Hematopoietic multipotent progenitor cell treated with erythropoietin and hydrocortisone succinate and interleukin-3 and kit ligand, for 17 days (in vitro differentiated cells): ENCODE measurements at places on chromosomes 12 and 14.

- DNase-seq: no peak
Measured at GRCh38 chr12:53572134-53572758, 53.9 kb downstream of the ATF7 start.

DNA sequence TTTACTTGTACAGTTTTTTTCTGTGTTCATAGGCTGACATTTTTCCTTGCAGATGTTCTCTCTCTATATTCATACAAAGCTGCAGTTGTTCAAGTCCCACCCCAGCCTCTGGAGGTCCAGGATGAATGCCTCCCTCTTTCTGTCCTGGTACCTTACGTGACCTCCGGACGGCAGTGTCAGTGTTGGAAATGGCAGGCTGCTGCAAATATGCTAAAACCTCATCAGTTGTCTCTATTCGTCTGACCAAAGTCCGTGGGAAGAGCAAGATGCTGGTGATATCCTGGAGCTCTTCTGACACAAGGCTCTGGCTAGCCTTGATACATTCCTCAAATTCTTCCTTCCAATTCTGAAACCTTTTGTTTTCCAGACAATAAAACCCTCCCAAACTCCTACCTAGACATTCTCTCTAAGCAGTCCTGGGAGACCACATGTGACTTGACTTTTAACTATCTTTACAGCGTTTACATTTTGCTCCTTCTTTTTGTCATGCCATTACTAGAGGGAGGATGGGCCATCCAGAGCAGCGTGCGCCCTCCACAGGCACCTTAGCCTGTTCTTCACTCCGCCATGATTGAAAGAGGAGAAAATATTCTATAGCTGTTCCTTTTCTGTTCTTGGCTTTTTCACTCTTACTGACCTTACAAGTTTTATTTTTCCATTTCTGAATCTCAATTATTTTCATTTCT, 143.6 kb downstream of the RGS6 start:
- DNase-seq: no peak

GRCh38 chr12:85373045-85373444, 93.0 kb downstream of the ALX1 start:
- no peak for DNase-seq

DNA sequence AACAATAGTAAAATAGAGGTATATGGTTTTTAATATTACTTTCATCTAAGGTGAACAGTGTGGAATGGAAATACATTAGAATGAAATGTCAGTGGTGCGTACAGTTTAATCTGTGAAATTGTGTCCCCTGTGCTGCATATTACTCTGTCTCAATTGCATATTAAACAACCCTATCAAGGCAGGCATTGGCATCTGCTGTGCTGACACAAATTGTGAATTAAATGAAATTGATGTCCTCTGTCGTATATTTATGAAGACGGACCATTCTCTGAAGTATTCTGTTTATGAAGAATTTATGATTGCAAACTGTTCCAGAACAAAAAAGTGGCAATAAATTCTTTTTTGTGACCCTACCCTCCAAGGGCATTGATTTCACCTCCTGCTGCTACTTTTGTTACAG, 204.4 kb upstream of the NPAS3 start:
- no peak for DNase-seq

DNA sequence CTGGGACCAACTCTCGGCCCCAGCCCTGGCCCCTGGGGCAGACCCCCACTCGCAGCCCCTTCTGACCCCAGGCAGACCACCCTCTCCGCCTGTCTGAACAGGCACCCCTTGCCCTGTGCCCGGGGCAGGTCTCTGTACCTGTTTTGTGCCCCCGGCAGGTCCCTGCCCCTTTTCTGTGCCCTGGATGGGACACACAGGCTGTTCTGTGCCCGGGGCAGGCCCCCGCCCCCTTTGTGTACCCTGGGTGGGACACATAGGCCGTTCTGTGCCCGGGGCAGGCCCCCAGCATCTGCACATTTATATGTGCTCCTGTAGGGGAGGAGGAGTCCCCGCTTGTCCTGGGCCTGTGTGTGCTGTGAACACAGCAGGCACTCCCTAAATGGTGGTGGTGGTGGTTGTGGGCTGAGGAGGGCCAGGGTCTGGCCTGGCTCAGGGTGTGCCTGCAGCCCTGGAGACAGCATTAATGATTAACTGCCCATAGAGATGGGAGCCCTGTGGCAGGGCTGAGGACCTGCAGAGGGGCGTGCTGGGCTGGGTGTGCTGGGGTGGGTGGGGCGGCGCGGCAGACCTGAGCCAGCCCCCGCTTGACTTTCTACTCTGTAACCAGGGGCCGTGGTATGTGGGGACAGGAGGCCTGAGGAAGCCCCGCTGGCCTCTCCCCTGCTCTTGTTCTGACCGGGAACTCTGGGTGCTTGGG, 3.7 kb downstream of the FBRSL1 start:
- DNase-seq: no peak

GRCh38 chr12:15428632-15429031, 106.3 kb downstream of the PTPRO start:
- DNase-seq: no peak

GRCh38 chr14:101810897-101811621, 49.5 kb downstream of the PPP2R5C start:
- DNase-seq: peak; percentile 59

DNA sequence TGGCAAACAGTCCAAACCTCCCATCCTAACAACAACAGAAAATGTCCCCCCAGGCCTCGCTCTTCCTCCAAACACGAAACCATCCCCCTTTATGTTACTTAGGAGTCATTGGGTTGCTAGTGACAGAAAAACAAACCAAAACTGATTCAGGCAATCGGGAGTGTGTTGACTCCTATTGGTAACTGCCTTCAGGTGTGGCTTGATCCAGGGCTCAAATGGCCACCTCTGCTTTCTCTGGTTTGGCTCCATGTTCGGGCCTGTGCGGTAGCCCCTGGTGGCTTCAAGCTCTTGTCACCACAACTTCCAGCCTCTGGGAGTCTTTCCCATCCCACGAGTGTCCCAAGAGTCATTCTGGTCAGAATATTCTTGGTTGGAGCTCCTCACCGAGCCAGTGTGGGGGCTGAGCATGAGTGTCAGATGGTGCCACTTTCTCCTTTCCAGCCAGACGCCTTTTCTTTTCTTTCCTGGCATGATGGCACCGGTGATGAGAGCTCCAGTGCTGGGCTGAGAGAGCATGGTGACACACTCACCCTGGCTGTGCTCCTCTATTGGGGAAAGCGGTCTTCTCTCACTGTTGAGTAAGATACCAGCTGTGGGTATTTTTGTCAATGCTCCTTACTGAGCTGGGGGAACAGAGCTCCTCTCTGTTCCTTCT, 38.6 kb downstream of the NOC4L start:
- no peak for DNase-seq

GRCh38 chr12:46609674-46610073, 216.1 kb downstream of the SLC38A4 start:
- no peak for DNase-seq
